ENCODE measurements at places on chromosomes 1 and 21.

GRCh38 chr1:223264983-223265908 is 98.7 kb downstream of the SUSD4 start:
- DNase-seq: no peak

DNA sequence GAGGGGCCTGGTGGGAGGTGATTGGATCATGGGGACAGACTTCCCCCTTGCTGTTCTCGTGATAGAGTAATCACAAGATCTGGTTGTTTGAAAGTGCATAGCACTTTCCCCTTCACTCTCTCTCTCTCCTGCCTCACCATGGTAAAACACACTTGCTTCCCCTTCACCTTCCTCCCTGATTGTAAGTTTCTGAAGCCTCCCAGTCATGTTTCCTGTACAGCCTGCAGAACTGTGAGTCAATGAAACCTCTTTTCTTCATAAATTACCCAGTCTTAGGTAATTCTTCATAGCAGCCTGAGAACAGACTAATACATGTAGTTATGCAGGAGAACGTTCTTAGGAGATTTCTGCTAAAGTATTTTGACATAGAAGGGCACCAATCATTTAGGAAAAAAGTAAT is 59.9 kb upstream of the FBXO28 start:
- no peak for DNase-seq

- DNase-seq: no peak
Observed at GRCh38 chr1:178625695-178626094, 99.3 kb upstream of the RALGPS2 start.

- no peak for DNase-seq
Observed at GRCh38 chr1:97372531-97372930, 548.3 kb downstream of the DPYD start.

DNA sequence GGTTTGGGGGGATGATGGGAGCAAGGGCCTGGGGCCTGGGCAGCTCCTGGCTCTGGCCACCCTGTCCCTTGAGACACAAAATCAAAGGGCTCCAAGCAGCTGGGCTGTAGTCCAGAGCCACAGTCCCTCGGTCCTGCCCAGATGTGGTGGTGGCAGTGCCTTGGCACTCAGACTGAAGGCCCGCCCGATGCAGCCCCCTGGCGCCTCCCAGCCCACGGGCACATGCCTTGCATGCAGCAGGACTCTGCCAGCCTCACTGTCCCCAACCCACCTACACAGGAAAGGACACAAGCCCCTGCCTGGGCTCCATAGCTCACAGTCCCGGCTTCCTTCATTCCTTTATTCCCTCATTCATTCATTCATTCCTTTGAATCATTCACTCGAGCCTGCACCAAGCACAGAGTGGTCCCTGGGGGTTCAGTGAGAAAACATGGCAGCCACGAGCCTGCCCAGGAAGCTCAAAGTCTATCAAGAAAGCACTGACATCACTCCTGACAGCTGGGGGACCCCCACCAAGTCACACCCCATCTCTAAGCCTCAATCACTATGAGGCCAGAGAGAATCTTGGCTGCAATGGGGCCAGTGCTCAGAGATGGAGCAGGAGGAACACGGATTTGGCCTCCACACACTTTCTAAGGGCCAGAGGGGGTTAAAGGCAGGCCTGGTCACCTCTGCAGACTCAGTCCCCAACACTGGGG is 5.8 kb downstream of the SDC3 start:
- DNase-seq: no peak

DNA sequence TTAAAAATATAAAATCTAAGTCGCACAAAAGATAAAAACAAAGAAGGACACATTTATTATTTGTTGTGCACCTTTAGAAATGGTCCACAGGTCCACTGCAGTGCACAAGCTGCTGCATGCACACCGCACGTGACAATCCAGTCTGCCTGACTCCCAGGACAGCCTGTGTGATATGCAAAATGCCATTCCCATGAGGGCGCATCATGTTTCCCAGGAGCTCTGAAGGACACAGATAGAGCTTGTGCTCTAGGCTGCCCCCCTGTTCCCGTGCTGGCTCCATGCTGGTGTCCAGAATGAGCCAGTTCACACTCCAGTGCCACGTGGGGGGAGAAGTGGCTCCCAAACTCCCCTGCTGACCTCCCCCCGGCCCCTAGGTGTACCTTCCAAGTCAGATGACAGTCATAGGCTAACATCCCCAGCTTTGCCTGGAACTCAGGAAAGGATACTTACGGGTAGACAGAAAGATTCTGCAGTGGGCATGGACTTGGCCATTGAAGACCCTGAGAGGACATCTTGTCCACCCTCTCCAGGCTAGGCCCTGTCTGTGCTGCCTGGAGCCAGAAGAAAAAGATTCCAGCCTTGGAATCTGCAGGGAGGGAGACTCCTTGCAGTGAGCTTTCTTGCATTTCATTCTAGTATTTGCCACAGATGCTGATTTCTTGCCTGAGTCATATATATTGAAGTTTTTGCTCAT is 26.3 kb downstream of the RAB7B start:
- DNase-seq: no peak

DNA sequence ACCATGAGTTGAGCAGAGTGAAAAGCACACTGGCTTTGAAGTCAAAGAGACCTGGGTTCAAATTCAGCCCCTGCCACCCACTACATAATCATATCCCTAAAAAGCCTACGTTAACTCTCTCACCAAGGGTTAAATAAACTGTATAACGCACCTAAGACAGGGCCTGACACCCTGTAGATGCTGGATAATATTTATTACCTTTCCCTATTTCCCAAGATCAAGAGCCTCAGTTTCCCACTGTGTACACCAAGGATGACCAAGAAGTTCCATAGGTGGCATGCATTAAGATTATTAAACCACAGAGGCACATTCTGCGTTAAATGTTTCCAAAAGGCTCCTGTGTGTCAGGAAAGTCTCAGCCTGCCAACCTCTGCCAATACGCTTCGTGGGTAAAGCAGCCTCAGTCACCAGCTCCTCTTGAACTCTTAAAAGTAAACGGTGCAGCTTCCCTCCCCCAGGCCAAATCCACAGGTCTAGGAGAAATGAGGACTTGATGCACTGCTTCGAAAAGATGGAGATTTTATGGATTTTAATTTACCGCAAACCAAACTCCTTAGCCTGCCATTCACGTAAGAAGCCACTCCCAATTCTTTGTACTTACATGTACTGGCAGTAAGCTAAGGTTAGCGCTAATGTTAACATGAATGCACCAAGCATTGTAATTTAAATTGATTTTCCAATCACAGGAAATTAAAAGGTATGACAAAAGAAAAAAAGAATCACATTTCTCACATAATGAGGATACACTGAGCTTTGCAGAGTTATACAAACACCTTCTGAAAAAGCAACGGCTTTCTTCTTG is 2.6 kb downstream of the USP24 start:
- DNase-seq: no peak

- DNase-seq: peak; percentile 32
Observed at GRCh38 chr1:235253219-235253962, 74.6 kb downstream of the ARID4B start.

GRCh38 chr1:234586304-234586703 is 23.7 kb downstream of the IRF2BP2 start:
- no peak for DNase-seq

GRCh38 chr1:88029142-88029541 is 654.9 kb upstream of the PKN2 start:
- no peak for DNase-seq

GRCh38 chr21:27024301-27024700 is 57.4 kb upstream of the ADAMTS5 start:
- DNase-seq: no peak

GRCh38 chr1:164701189-164701761 is 142.3 kb downstream of the PBX1 start:
- DNase-seq: no peak

GRCh38 chr21:29649406-29649814 is 290.4 kb downstream of the GRIK1 start:
- DNase-seq: no peak

Data from LNCaP clone FGC (cell line).